Mesothelial cell of epicardium (in vitro differentiated cells): ENCODE measurements at places on chromosomes 5 and 9. TPM values are rescaled to one million over a fixed set of nuclear protein-coding genes. Genes with fewer than 3 reads are reported as not detected.
A peak's percentile ranks its signal among the peaks of the same experiment; 100 is the strongest.

Gene BSPRY
- total RNA-seq = 3.4 to 4.3 TPM (median 4.3 TPM) in 3 replicates

Gene NME5
- 2.4 to 3.4 TPM (median 2.7 TPM) in 3 replicates for total RNA-seq

GRCh38 chr9:97923529-97924108 is 1.3 kb upstream of the TRMO start:
- H3K36me3 ChIP-seq = no peaks in the 10 kb centered on the region
- H3K27ac ChIP-seq = peak overlapping the region; percentile 68
- H3K4me3 ChIP-seq = peak overlapping the region; percentile 81
- peaks cover 40% of the 10 kb centered on the region for H3K27me3 ChIP-seq
- peaks cover 21% of the 10 kb centered on the region for H3K4me1 ChIP-seq

GRCh38 chr5:42929871-42930270 is 110.2 kb downstream of the ANXA2R start:
- no peak overlapping the region for H3K4me3 ChIP-seq
- H3K4me1 ChIP-seq = no peaks in the 10 kb centered on the region
- H3K27ac ChIP-seq = no peak overlapping the region
- peaks cover 7% of the 10 kb centered on the region for H3K27me3 ChIP-seq

GRCh38 chr9:33161011-33161588 is 6.0 kb downstream of the B4GALT1 start:
- H3K4me3 ChIP-seq = peak overlapping the region; percentile 40
- H3K27me3 ChIP-seq = no peaks in the 10 kb centered on the region
- peak overlapping the region; percentile 98 for H3K27ac ChIP-seq
- H3K36me3 ChIP-seq = no peaks in the 10 kb centered on the region

DNA sequence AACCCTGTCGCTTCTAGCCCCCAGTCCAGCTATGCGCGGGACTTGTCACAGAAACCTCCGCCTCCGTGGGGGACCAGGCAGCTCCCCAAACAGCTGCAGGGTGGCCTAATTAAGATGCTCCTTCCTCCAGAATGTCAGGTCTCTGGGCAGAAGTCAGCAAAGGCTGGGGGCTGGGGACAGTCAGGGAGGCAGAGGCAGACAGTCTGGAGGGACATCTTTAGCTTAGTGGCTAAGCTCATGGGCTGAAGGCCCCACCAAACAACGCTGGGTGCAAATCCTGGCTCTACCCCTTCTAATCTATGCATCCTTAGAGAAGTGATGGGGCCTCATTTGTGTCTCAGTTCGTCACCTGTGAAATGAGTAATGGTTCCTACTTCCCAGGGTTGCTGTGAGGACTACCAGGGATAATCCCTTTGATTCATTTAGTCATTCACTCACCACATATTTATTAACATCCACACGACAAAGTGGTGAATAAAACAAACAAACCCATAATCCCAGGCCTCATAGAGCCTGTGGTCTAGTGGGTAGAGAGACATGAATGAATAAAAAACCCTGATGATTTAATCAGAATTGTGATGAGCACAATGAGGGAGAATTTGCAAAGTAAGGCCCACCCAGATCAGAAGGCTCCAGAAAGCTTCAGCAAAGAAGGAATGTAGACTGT is 20.2 kb upstream of the MED27 start:
- no peaks in the 10 kb centered on the region for H3K4me1 ChIP-seq
- no peak for DNase-seq
- peaks cover 39% of the 10 kb centered on the region for H3K27me3 ChIP-seq
- no peaks in the 10 kb centered on the region for H3K36me3 ChIP-seq
- no peak overlapping the region for H3K27ac ChIP-seq
- no peak overlapping the region for H3K4me3 ChIP-seq
